ENCODE measurements at places on chromosomes 3 and 15. TPM values are rescaled to one million over a fixed set of nuclear protein-coding genes. Genes with fewer than 3 reads are reported as not detected.
A peak's percentile ranks its signal among the peaks of the same experiment; 100 is the strongest.

Gene LINGO1
- 19.6 TPM for total RNA-seq

Gene NECTIN3
- total RNA-seq: 56.1 TPM

Gene LSMEM2
- total RNA-seq: not detected

Gene PATL2
- 1.0 TPM for total RNA-seq

DNA sequence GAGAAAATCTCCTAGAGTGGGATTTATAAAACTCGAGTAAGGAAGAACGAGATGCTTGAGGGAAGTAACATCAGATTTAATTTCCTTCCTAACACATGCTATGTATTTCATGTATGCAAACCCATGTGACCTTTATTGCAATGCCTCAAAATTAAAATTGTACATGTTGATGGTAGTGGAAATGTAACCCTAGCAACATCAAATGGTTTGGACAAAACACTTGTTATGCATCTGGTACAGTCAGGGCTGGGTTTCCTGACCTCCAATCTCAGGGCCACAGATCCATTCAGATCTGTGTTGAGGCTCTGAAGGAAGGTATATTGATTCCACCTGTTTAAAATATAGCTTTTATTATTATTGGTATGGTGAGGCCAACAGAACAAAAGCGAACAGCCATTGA is 246.0 kb downstream of the WNT5A start:
- no peak overlapping the region for H3K4me3 ChIP-seq
- H3K27ac ChIP-seq: no peak overlapping the region
- peaks cover 16% of the 10 kb centered on the region for H3K4me1 ChIP-seq
- no peak for DNase-seq
- peaks cover 3% of the 10 kb centered on the region for H3K27me3 ChIP-seq

- no peak overlapping the region for H3K4me3 ChIP-seq
- H3K36me3 ChIP-seq: no peaks in the 10 kb centered on the region
- no peak overlapping the region for H3K27ac ChIP-seq
- H3K27me3 ChIP-seq: no peaks in the 10 kb centered on the region
Measured at GRCh38 chr3:116200956-116201690, 244.2 kb downstream of the LSAMP start.

DNA sequence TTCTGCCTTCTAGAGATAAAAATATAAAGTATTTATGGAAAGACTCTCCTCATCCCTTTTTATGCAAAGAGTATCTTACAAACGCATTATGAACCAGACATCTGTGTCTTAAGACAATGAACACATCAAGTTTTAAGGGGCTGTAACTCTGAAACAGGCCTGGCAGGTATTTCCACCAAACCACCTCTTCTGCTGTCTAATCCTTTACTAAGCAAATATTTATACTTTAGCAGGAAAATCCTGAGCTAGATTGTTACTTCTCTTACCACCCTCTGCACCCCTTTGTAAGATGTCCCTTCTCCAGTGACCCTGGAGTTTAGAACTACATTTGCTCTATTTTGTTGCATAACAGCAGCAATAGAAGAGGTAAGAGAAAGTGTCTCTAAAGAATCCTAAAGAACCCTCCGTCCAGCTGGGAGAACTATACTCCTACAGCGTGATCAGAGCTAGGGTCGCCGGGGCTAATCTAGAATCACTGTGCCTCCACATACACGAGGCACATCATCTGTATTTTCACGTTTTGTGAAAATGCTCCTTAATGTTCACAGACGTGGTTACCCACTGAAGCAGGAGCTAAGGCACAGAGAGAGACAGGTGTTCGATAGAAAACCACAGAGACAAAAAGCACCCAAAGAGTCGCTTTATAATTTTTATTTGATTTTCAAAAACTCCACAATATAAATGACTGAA is 129.6 kb downstream of the FOXP1 start:
- no peaks in the 10 kb centered on the region for H3K36me3 ChIP-seq
- H3K27me3 ChIP-seq: no peaks in the 10 kb centered on the region
- H3K4me3 ChIP-seq: peak overlapping the region; percentile 72
- no peak for DNase-seq

DNA sequence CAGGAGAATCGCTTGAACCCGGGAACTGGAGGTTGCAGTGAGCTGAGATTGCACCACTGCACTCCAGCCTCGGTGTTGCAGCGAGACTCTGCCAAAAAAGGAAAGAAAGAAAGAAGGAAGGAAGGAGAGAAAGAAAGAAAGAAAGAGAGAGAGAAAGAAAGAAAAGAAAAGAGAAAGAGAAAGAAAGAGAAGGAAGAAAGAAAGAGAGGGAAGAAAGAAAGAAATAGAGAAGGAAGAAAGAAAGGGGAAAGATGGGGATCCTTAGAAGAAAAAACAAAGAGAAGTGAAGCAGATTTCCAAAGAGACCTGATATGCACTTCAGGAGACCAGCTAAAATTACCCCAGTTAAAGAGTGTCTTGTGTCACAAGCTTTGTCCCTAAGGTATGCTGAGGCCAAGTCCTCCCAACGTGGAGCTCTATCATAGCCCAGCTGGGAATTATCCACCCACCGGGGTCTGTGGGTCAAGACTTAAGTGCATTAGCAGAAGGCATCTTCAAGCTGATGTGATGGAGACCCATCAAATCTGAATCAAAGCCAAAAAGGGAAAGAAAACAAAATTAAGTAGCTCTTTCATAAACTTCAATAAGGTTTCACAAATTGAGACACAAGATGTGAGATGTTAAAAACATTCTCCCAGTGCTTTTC is 17.8 kb upstream of the AKAP13 start:
- H3K4me3 ChIP-seq: no peak overlapping the region
- H3K27me3 ChIP-seq: no peaks in the 10 kb centered on the region
- H3K36me3 ChIP-seq: no peaks in the 10 kb centered on the region
- H3K4me1 ChIP-seq: peaks cover 6% of the 10 kb centered on the region
- H3K27ac ChIP-seq: no peak overlapping the region

DNA sequence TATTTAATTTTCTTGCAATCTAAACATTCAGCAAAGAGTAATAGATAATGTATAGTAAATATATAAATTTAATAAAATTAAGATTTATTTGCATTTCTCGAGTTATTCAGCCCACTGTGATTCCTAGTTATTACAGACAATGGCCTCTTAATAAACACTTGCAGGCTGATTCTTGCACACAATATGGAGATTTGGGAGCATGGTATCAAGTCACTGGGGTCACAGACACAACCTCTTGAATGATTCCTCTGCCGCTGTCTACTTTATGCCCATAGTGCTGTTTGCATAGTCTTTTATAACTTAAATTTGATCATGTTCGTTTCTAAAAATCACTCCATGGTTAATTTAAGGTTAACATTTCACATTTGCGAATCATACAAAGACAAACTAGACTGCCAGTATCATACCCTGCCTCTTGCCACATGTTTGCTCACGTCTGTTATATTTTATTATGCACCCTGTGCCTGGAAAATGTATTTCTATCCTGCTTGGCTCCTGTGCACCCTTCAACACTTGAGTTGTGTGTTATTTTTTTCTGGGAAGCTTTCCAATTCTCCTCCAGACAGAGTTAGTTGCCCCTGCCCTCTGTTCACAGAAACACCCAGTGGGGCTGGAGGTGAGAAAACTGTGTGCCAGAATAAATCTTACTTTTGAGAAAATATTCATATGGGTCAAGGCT is 206.3 kb upstream of the ROBO1 start:
- H3K36me3 ChIP-seq: no peaks in the 10 kb centered on the region
- no peak overlapping the region for H3K27ac ChIP-seq
- H3K4me3 ChIP-seq: no peak overlapping the region
- DNase-seq: no peak
- H3K4me1 ChIP-seq: peaks cover 14% of the 10 kb centered on the region

GRCh38 chr3:181213347-181213746 is 223.8 kb upstream of the DNAJC19 start:
- no peaks in the 10 kb centered on the region for H3K4me1 ChIP-seq
- H3K4me3 ChIP-seq: no peak overlapping the region
- no peak overlapping the region for H3K27ac ChIP-seq
- H3K36me3 ChIP-seq: no peaks in the 10 kb centered on the region
- no peak for DNase-seq
- H3K27me3 ChIP-seq: peaks cover 33% of the 10 kb centered on the region
